Activated T-helper 1 cell treated with anti-CD3 and anti-CD28 coated beads, Interleukin-12 subunit alpha, Interleukin-12 subunit beta, Interleukin-2, Interleukin-4 antibody, amounts not matched to agents 30 ng/mL and 10 ng/mL and 1 ng/mL, durations not matched to agents 14 hours and 24 hours and 36 hours (primary cell): ENCODE measurements at places on chromosomes 13 and 19.

DNA sequence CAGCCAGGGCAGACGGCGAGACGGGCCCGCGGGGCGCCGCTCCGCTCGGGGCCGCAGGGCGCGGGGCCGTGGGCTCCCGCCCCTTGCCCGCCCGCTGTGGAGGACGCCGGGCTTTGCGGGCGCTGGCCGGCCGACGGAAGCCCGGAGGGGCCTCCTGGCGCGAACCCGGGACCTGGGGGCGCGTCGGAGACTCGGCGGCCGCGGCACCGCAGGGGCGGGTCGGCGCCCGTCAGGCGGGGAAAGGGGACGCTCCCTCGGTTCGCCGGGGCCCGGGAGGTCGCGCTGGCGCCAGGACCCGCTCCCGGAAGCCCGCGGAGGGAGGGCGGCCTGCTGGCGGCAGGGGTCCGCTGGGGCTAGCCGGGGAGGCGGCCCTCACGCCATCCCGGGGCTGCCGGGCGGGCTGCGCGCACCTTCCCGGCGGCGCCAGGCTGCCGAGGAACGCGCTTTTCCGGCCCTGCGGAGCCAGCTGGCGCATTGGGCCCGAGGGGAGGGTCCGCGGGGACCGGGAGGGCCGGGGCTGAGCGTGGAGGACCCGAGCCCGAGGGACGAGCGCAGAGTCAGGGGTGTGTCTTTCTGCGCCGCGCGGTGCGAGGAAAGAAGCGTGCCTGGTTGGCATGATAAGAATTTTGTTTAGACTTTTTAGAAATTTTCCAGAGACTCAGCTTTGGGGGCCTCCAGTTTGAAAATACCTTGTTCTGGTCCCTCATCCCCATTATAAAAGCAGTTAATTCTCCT, 511 bp downstream of the GARRE1 start:
- DNase-seq = peak; percentile 22

- DNase-seq = no peak
These were observed 698.2 kb upstream of the SGCG start for GRCh38 chr13:22482496-22483000.

DNA sequence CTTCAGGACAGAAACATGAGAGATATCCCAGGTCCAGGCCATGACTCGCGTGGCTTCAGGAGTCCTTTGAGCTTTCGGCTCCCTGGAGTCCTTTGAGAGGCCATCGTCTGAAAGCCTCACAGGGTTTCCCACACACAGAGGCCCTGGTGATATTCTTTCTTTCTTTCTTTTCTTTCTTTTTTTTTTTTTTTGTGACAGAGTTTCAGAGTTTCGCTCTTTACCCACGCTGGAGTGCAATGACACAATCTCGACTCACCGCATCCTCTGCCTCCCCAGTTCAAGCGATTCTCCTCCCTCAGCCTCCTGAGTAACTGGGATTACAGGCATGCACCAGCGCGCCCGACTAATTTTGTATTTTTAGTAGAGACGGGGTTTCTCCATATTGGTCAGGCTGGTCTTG, 5.5 kb downstream of the SIN3B start:
- DNase-seq = no peak

GRCh38 chr19:9757544-9758501, 10.7 kb downstream of the ZNF846 start:
- DNase-seq = no peak

DNA sequence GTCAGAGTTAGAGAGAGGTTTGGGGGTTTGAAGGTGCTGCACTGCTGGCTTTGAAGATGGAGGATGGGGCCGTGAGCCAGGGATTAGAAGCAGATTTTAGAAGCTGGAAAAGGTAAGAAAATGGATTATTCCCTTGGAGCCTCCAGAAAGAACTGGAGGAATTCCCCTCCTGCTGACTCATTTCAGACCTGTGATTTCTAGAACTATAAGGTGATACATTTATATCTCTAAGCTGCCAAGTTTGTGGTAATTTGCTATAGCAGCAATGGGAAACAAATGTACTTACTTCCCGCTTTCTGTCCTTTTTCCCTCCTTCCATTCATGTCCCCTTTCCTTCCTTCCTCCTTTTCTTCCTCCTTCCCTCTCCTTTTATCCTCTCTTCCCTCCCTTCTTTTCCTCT, 78.5 kb upstream of the PCDH8 start:
- no peak for DNase-seq

DNA sequence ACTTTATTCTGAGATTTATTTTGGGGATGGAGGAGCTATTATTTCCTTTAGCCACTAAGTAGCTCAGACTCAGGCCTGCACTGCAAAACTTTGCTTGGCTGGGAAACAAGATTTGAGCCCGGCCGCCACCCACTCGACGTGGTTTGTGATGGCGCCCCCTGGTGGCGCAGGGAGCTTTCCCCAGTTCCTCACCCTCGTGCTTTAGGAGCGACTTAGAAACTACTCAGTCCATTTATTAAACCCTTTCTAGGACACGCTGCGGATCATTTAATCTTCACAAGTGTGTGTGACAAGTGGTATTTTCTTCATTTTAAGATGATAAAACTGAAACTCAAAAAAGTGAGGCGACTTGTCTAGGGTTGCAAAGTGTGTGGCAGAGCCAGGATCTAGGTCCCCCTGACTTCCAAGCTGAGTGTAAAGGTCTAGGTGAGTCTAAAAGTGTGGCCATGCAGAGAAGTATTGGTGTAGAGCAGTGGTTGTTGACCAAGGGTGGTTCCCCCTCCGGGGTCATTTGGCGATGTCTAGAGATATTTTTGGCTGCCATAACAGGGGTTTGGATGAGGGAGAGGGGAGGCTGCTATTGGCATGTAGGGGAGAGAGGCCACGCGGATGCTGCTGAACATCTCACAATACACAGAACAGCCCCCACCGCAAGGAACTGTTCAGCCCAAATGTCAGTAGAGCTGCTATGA, 2.2 kb downstream of the CXCL17 start:
- DNase-seq = peak; percentile 68

DNA sequence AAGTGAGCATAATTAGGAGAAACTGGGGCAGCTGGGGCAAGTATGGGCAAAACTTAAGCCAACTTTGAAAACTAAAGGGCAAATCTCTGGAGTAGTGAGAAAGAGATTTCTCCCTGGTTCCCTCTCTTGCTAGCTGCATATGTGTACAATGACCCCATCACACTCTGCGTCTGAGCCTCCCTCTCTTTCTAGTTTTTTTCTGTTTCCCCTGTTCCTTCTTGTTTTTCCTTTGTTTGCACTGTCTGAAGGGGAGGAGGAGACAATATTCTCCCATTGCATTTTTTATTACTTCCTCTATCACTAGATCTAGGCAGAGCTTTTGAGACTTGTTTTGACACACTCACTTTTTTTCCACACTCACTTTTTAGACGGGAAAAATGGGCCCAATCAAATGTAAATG, 11.2 kb upstream of the CLDN10 start:
- no peak for DNase-seq

- DNase-seq = no peak
These were observed 4.5 kb downstream of the CIC start for GRCh38 chr19:42273407-42274064.

GRCh38 chr13:98232456-98232855, 55.4 kb upstream of the RNF113B start:
- DNase-seq = no peak

DNA sequence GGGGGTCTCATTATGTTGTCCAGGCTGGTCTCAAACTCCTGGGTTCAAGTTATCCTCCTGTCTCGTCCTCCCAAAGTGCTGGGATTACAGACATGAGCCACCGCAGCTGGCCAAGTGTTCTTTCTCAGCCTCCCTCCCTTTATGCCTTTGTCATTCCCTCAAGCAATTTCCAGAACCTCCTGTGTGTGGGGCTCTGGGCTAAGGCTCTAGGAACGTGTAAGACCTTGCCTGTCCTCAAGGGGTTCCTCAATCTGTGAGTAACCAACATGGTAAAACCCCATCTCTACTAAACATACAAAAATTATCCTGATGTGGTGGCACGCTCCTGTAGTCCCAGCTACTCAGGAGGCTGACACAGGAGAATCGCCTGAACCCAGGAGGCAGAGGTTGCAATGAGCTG, 15.5 kb upstream of the SPACA4 start:
- DNase-seq = no peak

DNA sequence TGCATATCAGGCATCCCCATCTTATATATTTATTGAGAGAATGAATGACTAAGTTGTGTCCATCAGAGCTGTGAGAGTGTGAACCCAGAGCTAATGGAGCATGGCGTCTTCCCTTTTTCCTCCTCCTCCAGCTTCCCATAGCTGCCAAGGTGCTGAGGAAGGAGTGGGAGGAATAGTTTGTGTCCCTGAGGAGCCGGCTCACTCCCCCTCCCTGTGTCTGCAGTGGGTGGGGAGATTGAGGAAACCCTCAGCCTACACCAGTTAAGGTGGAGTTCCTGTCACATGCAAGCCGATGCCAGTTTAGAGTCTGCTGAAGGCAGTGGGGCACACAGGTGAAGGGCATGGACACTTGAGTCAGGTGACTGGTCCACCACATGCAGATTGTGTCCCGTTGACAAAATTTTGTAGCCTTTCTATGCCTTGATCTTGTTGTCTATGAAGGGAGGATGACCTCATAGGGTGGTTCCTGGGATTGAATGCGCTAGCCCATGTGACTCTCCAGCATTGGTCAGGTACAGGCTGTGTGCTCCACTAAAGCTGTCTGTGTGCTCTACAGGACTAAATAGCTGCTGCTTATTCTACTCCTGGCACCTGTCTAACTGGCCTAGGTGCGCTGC, 47.6 kb upstream of the GPI start:
- DNase-seq = no peak

GRCh38 chr19:6644796-6645195, 25.2 kb downstream of the TNFSF14 start:
- no peak for DNase-seq

DNA sequence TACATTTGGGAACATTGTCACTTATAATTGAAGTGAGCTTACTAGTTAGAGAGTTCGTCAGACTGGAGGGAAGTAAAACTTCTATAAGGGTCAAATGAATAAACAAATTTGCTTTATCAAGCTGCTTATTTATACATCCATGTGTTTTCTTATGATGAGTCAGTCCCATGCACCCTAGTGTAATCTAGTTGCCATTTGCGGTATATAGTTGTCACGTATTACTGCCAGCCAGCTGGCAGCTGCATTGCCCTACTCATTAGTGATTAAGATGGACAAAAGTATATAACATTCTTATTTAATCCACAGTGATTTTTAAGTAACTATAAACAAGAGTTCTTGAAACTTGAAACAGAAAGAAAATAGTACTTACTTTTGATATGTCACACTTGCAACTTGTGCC, 182.4 kb downstream of the GPC6 start:
- DNase-seq = no peak

DNA sequence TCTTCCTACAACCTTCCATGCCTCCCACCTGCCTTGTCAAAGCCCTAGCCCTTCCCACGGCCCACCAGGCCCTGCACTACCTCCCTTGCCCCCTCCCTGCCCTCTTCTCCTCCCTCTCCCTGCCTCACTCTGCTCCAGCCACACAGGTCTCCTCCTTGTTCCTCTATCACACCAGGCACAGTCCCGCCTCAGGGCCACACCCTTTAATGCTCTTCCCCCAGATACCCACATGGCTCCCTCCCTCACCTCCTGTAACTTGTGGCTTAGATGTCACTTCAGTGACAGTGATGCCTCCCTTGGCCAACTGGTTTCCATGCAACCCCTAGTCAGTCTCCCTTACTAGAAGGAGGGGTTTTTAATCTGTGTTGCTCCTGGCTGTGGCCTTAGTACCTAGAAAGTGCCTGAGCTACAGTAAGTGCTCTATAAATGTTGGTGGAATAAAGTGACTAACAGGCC, 1.3 kb downstream of the SIRT6 start:
- DNase-seq = no peak

GRCh38 chr19:41409288-41409687, 11.7 kb downstream of the BCKDHA start:
- no peak for DNase-seq

GRCh38 chr13:44207476-44207875, 166.1 kb upstream of the SERP2 start:
- no peak for DNase-seq

DNA sequence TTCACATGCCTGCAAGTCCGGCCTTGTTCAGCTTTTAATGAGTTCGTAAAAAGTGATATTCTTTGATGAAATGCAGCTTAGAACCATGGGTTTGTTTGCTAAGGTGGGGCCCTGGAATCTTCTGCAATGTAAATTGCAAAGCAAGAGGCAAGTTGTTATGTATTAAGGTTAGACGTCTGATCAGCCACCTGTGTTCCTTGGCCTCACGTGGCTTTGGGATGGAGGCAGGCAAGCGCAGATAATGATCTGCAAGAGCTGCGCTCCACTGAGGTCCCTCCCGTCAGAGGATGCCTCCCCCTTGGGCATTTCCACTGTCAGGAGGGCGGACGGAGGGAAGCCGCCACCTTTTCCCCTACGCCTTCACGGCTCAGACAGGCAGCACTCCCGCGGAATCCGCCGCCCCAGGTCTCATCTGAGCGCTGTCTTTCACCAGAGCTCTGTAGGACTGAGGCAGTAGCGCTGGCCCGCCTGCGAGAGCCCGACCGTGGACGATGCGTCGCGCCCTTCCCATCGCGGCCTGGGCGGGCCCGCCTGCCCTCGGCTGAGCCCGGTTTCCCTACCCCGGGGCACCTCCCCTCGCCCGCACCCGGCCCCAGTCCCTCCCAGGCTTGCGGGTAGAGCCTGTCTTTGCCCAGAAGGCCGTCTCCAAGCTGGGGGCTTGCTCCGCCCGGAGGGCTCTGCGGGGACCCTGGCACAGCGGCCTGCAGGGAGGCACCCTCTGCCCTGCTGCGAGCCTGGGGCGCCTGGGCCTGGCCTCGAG, 110.9 kb downstream of the CRYL1 start:
- DNase-seq = no peak

- no peak for DNase-seq
These were observed 15.4 kb upstream of the ZNF681 start for GRCh38 chr19:23774106-23774505.

GRCh38 chr13:80141123-80141849, 199.6 kb downstream of the SPRY2 start:
- no peak for DNase-seq

GRCh38 chr13:81582381-81582780, 1241.5 kb upstream of the SPRY2 start:
- no peak for DNase-seq
